G401 (cell line): ENCODE measurements at places on chromosomes 11 and 22.
A peak's percentile ranks its signal among the peaks of the same experiment; 100 is the strongest.

DNA sequence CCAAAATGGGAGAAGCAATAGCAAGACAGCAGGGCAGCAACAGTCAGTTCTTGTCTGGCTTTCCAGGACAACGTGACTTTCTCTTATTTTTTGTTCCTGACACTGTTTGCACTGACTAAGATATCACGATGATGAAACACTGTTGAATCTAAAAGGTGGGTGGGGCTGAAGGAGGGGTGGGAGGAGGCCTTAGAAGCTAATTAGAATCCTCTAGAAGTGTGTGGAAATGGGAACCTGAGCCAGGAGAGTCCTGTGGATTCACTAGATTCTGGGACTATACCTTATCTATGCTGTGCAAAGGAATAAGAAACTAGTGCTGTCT, 300.3 kb downstream of the ST3GAL4 start:
- DNase-seq, result no peak

DNA sequence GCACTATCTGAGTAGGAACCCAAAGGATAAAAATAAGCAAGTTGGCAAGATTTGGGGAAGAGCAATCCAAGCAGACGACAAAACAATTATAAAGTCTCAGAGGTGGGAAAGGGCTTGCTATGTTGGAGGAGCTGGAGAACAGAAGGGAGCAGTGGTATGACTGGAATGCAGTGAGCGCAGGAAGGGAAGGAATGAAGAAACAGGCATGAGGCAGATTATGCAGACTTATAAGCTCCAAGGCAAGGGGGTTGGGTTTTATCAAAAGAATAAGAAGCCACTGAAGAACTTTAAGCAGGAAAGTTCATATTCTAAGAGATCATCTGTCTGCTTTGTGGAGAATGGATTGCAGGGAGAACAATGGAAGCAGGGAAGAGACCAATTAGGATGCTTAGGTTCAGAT, 31.7 kb downstream of the PGM2L1 start:
- DNase-seq, result no peak

GRCh38 chr22:27752771-27753170, 48.8 kb downstream of the MN1 start:
- no peak for DNase-seq

GRCh38 chr11:19980957-19981669, 179.2 kb downstream of the DBX1 start:
- no peak for DNase-seq

GRCh38 chr11:17381156-17381555, 7.3 kb downstream of the KCNJ11 start:
- DNase-seq, result peak; percentile 87

DNA sequence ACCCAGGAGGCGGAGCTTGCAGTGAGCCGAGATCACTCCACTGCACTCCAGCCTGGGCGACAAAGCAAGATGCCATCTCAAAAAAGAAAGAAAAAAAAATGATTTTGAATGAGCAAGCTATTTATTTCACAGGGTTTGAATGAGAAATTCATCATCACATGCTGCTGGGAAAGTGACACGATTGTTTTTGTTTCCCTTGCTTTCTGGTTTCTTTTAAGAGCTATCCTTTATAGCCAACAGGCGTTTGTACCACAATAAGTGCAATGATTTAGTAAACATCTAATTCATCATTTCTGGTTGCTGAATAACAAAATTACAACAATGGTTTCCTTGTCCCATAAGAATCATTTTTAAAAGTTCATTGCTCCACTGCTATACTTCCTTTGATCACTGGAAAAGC, 129.9 kb downstream of the GUCY1A2 start:
- DNase-seq, result no peak

DNA sequence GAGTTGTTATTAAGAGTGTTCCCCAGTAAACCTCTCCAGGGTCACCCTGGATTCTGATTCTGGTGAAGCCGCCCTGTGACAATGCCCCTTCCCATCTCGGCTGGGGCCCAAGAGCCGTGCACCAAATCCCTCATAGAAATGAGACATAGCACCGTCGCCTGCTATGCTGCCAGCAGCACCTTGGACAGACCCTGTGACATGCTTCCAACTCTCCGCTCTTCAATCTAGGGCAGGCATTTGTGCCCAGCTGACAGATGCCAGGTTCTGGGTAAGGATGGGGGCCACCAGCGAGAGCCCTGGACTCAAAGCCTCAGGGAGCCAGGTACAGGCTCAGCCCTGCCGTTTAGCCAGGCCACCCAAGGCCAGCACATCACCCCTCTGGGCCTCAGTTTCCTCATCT, 55.8 kb upstream of the TCF20 start:
- DNase-seq, result peak; percentile 74

DNA sequence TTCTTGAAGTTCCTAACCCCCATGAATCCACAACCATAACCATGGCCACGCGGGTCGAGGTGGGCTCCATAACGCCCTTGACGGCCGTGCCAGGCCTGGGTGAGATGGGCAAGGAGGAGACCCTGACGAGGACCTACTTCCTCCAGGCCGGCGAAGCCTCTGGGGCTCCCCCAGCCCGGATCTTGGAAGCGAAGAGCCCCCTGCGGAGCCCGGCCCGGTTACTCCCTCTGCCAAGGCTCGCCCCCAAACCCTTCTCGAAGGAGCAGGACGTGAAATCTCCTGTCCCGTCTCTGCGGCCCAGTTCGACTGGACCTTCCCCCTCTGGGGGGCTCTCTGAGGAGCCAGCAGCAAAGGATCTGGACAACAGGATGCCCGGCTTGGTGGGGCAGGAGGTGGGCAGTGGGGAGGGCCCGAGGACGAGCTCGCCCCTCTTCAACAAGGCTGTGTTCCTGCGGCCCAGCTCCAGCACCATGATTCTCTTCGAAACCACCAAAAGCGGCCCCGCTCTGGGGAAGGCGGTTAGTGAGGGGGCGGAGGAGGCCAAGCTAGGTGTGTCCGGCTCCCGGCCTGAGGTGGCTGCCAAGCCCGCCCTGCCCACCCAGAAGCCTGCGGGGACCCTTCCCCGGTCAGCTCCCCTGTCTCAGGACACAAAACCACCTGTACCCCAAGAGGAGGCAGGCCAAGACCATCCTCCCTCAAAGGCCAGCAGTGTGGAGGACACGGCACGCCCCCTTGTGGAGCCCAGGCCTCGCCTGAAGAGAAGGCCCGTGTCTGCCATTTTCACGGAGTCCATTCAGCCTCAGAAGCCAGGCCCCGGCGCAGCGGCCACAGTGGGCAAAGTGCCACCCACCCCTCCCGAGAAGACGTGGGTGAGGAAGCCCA, 75.7 kb downstream of the KIAA1671 start:
- DNase-seq, result no peak

DNA sequence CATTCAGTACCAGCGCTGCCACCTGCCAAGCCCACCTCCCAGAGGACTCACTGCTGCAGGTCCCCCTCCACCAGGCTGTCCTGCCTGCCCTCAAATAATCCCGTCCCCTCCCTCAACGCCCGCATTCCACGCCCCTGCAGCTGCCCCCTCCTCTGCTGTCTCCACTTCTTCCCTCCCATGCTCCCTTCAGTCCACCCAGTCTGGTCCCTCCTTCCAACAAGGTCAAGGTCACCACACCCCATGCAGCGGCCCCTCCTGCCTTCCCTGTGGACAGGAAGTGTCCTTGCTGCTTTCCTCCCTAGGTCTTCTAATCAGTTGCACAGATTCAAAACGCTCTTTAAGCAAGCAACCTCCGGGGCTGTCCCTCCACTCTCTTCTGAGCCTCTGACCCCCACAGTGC, 12.1 kb downstream of the MACROD1 start:
- no peak for DNase-seq

DNA sequence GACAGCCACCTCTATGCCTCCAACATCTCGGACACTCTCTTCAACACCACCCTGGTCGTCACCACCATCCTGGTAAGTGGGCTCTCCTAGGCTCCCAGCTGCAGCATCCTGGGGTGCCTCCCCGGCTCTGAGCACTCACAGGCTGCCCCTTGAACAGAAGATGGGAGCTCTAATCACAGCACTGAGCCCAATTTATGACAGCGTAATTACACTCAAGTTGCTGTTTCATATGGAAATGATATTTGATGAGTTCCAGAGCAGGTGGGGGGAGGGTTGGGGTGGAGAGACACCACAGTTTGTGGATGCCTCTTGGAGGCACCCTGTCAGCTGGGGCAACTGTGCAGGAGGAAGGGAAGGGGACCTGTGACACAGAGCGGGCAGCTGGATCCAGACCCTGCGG, 125.3 kb upstream of the TBCEL start:
- no peak for DNase-seq

DNA sequence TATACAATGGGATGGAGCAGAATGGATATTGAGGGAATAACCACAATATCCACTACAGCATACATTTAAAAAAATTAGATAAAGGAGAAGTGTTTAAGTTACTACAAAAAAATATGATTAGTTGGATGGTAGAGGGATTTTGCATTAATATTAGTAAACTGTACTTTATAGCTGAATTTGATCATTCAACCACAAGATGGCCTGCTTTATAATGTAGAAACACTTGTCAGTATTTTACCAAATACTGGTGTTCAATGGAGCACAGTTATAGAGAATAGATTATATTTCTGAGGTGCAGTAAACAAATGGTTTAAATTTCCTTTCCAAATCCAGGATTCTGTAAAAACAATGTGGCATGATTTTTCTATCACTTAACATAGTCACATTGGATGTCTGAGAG, 818.8 kb upstream of the CHORDC1 start:
- no peak for DNase-seq

DNA sequence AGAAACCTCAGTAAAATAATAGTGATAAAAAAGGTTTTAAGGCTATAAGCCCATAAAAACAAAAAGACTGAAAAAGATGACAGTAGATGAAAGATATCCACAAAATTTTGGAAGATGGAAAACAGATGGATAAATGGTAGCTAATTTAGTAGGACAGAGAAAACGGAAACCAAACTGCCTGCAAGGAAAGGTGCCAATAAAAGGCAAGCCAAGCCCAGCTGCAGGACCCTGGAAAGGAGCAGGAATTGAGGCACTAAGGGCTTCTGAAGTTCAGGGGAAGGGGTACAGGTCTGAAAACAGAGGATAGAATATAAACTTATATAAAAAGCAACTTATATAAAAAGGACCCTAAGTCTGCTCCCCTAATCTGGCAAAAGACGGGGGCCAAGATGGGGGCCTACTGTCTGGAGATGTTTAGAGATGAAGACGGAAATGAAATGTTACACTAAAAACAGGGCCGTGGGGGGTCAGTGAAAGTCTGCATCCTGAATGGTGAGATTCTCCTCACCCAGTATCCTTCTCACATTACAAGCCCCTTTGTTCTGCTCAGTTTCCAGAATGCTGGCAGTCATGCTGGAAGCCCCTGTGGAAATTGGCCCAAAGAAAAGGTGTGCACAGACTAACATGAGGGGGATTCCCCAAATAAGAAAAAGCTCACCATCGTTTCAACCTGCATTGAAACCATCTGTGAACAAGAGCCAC, 269.3 kb upstream of the PITPNB start:
- DNase-seq, result no peak

- peak; percentile 16 for DNase-seq
Measured at GRCh38 chr11:120750647-120751549, 239.3 kb downstream of the GRIK4 start.

DNA sequence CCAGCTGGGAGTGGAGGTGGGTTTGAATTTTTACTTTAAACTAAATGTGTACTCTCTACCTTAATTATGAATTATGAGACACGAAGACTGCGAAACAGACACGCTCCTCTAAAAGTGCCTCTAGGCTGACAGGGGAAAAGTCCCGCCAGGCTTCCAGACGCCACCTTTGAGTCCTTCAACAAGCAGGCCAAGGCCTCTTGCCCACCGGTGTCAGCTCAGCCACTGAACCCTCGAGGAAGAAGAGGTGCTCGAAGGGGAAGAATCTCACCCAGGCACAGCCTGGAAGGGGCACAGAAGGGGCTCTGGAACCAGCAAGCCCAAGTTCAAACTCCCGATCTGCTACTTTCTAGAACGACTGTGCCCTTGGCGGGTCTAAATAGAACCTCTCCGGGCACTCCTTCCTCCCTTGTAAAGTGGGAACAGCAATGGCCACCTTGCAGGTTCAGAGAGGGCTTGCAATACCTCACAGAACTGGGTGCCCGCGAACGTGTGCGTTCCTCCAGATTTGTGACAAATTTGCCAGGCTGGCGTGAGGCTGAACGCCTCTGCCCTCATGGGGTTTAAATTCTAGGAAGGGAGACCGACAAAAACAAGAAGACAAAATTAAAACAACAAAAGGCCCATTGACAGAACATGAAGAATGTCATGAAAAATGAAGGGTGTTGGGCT, 158.5 kb upstream of the GRK3 start:
- no peak for DNase-seq

GRCh38 chr11:47565340-47566148, at the start of gene PTPMT1:
TSS of gene PTPMT1 (plus strand) at chr11:47565599. CDS start at chr11:47565623, 24 bp downstream.
- peak; percentile 54 for DNase-seq

DNA sequence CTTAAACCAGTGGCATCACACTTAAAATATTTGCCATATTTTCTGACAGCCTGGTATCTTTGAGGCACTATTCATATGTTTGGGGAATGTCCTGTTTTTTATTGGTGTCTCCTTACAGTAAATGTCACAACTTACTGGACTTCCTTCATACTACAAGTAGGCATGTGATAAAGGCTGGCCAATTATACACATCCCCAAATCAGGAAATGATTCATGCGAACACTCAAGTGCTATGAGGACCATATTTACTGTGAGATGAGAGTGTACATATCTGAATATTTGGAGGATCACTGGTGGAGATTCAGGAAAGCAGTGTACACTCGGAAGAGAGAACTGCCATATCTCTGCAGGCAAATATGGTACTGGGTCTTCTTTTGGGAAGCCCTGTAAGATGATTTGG, 913.8 kb upstream of the CHORDC1 start:
- DNase-seq, result no peak

DNA sequence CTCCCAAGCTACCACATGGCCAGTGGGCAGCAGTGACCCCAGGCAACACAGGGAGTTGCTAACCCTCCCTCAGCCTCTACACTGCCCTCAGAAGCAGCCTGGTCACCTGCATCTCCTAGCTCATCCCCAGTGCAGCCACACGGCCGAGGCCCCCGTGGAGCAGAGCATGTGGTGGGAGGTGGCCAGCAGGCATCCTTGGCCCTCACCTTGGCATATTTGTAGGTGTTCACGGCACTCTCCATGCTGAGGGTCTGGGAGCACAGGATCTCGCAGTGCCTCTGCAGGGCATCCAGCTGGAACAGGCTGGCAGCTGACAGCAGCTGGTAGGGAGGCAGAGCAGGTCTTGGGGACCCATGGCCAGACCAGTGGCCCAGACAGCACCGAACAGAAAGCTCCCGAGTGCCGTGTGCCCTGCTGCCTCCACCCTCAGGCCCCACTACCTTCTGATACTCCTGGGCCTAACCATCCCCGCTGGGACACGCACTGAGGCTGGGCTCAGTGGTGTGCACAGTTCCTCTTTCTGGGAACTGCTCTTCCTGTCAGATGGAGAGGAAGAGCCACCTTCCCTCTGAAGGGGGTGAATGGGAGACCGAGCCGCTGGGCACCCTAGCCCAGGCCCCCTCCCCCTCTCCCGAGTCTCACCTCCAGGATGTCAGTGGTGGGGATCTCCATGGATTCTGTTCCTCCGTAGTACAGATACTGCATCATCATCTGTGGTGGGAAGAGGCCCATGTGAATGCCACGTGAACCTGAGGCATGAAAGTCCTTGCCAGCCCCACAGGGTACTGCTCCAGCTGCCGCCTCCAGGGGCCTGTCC, 48.8 kb downstream of the NAT10 start:
- DNase-seq, result no peak
